Fibroblast of lung (primary cell): ENCODE measurements at places on chromosomes 2 and 18.

DNA sequence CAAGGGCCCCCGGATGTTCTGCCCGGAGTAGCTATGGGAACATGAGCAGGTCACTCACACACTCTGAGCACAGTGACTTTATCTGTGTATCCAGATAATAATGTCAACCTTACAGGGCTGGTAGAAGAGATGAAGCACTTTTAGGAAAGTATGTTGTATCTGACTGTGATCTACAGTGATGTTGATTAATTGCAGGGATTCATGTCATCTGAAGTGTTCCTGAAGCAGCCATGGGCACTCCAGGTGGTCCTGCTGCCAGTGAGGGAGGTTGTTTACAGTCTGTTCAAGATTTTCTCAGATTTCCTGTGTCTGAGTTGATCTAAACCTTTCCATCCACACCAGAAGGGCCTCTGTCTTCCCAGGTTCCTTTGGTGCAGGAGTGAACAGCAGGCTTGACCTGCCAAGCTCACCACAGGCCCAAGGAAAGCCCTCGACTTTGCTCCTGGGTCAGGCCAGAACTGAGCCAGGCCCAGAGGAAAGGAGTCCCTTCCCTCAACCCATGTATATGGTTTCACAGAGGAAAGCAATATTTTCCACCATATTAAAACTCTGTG is 28.0 kb downstream of the KIAA2012 start:
- no peak for DNase-seq

- no peak for DNase-seq
Measured at GRCh38 chr2:110847651-110848050, 115.3 kb downstream of the ACOXL start.

GRCh38 chr2:64212801-64213321 is 68.6 kb upstream of the PELI1 start:
- DNase-seq, result peak; percentile 33

DNA sequence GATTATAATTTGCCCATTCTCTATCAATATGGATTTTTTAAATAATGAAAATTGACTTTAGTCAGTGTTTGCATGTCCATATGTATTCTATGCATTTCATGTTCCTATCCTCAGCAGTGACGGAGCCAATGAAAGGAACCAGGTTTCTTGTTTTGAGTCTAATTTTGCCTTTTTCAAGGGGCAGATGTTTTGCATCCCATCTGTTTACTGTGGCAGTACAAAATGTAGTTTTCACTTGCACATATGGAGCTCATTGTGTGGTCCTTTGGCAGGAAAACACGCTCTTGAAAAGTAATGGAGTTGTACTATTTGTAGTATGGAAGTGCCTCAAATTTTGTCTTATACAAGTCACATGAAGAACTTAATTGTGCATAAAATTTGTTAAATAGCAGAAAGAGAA is 127.8 kb downstream of the AGPS start:
- peak; percentile 11 for DNase-seq

GRCh38 chr2:48578313-48578712 is 39.3 kb upstream of the GTF2A1L start:
- no peak for DNase-seq

DNA sequence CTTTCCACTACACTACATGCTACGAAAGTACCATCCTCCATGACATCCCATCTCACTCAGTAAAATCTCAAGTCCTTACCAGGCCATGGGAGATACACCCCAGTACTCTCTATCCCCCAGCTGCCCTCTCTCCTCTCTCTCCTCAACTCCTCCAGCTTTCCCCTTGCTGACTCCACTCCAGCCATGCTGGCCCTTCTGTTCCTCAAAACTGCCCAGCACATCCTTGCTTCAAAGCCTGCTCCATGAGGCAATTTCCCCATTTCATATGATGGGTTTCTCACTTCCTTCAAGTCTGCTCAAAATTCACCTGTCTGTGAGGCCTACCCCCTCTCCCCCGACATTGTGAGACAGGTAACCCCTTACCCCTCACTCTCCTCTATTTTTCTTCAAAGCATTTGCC is 8.6 kb downstream of the CHN1 start:
- DNase-seq, result no peak

DNA sequence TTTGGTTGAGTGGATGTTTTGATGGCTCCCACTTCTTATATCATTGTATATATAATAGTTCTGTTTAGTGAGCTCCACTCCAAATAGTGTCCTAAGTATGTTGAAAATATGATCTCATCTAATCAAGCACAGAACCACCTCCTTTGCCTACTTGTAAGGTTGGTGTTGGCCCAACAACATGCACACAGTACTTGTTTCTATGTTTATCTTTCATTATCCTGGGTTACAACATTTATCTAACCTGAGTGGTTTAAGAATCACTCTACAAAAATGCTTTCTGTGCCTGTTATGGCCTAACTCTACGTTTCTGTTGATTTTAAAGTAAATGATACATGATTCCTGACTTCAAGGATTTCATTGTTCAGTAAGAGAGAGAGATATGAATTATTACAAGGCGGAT is 281.9 kb downstream of the FIGN start:
- no peak for DNase-seq

- no peak for DNase-seq
Measured at GRCh38 chr2:238901461-238902057, 53.7 kb downstream of the TWIST2 start.

DNA sequence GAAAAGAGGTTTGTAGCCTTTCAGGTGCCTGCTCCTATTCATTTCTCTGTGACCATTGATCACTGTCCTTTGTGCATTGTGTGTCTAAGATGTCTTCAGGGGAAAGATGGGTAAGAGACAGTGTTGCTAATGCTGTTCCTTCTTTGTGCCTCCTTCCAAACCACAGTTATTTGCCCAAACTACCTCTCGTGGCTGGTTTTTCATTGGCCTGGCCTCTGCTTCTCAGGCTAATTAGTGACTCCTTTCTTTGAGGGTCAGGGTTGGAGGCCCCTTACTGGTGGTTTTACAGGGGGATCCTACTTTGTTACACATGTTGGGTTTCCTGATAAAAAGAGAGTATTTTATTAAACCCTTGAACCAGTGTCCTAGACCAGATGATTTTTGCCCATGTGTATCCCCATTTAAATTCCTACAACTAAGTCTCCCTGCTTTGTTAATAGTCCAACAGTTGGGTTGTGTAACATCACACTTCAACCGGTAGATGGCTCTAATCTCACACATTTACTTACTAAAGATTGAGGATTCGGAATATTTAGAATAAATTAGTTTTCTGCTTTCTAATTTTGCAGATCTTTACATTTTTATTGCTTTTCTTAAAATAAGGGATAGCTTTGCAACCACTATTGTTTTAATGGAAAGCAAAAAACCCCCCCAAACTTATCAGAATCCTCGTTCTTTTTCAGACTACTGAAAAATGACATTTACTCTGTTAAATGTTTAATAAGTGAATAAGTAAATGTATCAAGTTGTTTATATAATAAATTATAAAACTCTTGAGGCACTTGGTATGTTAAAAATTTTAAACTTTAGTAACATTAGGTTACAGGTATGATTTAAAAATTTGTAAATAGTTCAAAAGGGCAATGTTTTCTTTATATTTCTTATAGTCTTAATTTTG is 2.4 kb downstream of the MARS2 start:
- DNase-seq, result peak; percentile 53

- no peak for DNase-seq
Measured at GRCh38 chr2:238450440-238450861, 23.7 kb downstream of the ASB1 start.

- DNase-seq, result no peak
Measured at GRCh38 chr2:238777369-238778067, 70.4 kb upstream of the TWIST2 start.

GRCh38 chr18:13221869-13222855 is 3.6 kb downstream of the LDLRAD4 start:
- DNase-seq, result peak; percentile 92

- peak; percentile 77 for DNase-seq
Measured at GRCh38 chr2:10179422-10179821, 56.9 kb downstream of the RRM2 start.

GRCh38 chr2:81981585-81981984 is 1677.0 kb upstream of the LRRTM1 start:
- DNase-seq, result no peak

GRCh38 chr18:69951182-69951581 is 3.5 kb upstream of the CD226 start:
- DNase-seq, result peak; percentile 80

DNA sequence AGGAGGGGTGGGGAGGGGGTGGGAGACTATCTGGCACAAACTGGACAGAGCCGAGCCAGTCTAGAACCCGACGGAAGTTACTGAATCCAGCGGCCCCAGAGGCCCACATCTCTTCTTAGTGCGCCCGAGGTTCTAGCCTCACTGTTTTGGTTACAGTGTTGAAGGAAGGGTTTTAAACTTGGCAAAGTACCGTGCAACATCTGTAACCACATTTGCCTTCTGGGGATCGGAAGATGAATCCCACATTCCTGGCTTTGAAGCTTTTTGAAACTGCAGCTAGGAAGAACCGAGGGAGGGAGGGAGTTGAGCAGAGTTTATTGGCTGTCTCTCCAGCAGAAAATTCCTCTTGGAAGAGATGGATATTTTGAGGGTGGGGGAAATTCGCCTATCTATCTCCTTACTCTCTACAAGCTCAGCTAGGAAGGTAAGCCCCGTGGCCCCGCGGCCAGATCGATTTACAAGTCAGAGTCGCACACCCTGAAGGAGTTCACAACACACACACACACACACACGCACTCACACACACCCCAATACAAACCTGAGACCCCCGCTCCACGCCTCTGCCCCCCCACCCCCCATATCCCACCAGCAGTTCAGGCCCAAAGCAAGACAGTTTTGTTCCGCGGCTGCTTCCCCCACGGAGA is 1.0 kb downstream of the ACVR1 start:
- DNase-seq, result peak; percentile 92

- DNase-seq, result no peak
Measured at GRCh38 chr2:8028036-8028435, 653.8 kb upstream of the ID2 start.

DNA sequence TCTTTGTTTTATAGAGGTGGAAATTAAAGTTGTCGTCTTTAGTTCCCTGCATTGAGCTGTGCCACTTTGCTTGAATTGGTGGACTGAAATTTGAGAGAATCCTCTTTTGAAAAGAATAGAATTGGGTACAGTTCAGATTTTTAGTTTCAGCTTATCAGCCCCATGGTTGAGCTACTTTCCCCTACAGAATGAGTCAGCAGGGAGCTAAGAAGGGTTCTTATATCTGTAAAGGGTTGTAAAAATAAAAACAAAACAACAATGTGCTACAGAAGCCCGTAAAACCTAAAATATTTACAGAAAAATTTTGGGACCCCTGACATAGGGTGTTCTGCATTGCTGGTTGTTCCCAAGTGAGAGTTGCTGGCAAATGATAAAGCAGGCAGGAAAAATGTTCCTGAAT is 12.6 kb downstream of the SLC20A1 start:
- no peak for DNase-seq

DNA sequence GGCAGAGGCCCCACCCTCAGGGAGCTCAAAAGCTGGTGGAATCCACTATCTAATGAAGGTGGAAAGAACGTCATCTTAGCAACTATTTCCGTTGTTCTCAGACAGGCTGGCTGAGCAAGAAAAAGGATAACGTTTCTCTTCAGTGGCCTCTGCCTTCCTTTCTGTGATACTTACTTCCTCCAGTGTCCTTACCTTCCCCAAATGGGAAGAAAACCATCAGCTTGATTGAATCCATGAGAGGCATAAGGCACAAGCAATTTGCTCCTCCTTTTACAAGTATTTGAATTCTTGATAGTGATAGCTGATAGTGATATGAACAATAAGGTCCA is 8.1 kb upstream of the NCOA1 start:
- no peak for DNase-seq

DNA sequence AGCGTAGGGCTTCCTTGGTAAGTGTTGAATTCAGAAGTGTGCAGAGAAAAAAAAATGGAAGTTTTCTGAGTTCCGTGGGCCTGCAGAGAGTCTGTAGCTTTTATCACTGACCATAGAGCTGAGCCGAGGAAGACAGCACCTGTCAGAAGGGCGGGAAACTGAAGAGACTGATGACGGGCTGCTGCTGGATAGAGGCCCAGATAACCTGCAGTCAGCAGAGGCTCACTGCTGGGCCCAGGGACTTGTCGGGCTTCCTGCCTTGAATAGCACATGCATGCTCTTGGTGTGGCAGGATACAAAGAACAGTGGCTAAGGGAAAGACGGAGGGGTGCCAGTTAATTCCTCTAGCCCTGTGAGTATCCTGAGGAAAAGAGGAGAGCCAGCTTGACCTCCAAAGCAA is 166.4 kb downstream of the MGAT5 start:
- no peak for DNase-seq

GRCh38 chr2:133986881-133987795 is 266.7 kb upstream of the MGAT5 start:
- no peak for DNase-seq

DNA sequence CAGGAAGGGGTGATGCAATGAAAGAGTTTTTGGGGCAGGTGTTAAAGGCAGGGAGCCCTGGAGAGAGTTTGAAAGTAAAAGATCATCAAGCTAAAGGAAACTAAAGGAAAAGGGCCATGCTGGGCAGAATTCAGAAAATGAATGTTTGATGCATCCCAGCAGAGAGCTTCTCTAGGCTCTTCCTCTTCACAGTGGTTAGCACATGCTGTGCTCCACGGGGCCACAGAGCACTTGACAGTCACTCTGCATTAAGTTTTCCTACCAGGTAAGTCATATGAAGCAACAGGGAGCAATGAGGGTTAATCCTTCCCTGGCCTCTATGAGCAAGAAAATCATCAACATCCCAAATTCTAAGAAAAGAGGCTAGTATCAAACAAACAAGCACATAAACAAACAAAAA is 895.2 kb downstream of the TRIB2 start:
- no peak for DNase-seq

DNA sequence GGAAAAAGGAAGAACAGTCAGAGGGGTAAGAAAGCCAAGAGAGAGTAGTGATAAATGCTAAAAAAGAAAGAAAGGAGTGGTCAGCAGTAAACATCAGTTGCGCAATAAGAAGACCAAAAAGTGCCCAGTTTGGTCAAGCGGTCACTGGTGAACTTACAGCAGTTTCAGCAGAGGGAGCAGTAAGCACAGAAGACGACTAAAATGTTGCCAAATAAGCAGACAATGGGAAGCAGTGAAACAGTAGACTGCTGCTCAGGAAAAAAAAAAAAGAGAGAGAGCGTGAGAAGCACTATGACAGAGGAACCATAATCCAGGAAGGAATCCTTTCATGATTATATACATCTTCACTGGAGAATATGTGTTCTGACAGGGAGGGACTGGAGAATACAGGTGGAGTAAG is 45.8 kb downstream of the DNAJC10 start:
- DNase-seq, result peak; percentile 43

- no peak for DNase-seq
Measured at GRCh38 chr18:69774831-69775230, 172.8 kb downstream of the CD226 start.

GRCh38 chr2:172817411-172817810 is 81.8 kb downstream of the RAPGEF4 start:
- peak; percentile 20 for DNase-seq
